ENCODE measurements at places on chromosomes 1 and 21.
A peak's percentile ranks its signal among the peaks of the same experiment; 100 is the strongest.

DNA sequence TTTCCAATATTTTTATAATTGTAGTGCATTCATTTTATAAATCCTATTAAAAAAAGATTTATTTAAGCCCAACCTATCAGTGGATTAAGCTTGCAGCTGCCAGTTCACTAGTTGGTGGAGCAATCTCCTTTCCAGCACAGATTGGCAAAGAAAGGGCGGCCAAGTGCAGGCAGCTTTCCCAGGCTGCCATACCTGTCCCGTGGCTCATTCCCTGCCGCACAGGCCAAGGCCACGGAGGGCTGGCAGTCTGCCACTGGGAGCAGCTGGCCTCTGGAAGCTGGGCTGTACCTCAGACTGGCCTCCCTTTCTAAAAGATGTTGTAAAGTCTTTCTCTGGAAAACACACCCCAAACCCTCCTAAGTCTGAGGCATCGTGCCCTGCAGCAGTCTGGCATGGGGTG, 74.2 kb downstream of the SIM2 start:
- DNase-seq: peak; percentile 65

GRCh38 chr21:43362321-43362791, 64.6 kb downstream of the SIK1 start:
- no peak for DNase-seq

GRCh38 chr1:182337736-182338571, 53.6 kb downstream of the GLUL start:
- DNase-seq: no peak

GRCh38 chr1:205775015-205775716, at the start of gene RAB29:
Gene RAB29, minus strand, starts transcription at chr1:205775482. Its CDS starts 526 bp downstream, at chr1:205774956.
- DNase-seq: peak; percentile 80

GRCh38 chr1:187481581-187482148, 652.9 kb downstream of the PLA2G4A start:
- DNase-seq: no peak

DNA sequence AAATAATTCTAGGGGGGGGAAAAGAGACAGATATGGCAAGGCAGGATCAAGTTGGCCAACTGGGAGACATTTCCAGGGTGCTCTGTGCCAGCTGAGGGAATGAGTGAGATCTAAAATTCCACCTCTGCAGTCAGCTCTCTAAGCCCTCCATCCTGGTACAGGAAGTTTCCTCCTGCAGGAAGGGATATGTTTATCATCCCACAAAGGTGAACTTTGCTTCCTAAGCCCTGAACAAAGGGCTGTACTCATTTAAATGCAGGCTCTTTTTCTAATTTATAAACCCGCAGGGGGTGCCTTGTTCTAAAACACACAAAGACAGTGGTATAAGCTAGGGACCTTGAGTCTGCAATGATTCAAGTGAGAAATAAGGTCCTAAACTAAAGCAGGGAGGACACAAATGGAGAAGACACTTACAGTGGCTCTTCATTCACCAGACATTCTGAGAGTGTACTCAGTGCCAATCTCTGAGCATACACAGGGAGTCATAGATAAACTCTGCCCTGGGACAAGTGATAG, 3.6 kb upstream of the TNFSF4 start:
- no peak for DNase-seq

DNA sequence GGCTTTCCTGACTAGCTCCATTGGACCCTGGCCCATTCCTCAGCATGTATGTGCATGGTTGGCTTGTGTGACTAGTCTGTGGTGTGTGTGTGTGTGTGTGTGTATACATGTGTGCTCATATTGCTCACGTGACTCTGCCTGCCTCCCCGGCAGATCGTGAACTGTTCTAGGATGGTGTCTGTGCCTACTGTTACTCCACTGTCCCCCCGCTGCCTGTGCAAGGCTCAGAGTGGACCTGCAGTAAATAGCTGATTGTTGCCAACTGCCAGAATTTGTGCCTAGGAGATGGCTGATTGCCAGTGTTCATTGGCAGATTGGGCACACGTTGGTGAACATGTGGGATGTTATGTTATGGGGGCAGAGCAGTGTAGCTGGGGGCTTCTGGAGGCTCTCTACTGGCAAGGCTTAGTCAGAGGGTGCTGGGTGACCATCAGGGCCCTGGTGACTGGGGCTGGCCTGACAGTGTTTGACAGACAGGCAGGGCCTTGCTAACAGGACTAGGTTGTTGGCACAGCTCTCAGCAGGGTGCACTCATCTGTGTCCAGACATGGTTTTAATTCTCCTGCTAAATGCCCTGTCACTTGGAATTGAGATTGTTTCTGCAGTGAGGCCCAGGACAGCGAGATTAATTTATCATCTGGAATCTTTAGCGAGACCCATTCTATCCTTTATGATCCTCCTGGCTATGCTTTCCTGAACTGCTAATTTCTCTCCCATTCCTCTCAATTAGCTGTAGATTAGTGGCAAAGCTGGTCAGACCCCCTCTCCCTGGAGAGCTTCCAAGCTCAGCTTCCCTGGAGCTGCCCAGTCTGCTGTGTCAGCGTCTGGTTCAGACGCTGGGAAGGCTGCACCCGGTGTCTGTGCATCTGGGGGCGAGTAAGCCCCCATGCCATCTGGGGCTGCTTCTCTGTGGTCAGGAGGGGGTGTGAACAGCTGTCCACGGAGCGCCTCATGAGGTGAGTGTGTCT, 20.8 kb downstream of the SLC6A17 start:
- DNase-seq: no peak

DNA sequence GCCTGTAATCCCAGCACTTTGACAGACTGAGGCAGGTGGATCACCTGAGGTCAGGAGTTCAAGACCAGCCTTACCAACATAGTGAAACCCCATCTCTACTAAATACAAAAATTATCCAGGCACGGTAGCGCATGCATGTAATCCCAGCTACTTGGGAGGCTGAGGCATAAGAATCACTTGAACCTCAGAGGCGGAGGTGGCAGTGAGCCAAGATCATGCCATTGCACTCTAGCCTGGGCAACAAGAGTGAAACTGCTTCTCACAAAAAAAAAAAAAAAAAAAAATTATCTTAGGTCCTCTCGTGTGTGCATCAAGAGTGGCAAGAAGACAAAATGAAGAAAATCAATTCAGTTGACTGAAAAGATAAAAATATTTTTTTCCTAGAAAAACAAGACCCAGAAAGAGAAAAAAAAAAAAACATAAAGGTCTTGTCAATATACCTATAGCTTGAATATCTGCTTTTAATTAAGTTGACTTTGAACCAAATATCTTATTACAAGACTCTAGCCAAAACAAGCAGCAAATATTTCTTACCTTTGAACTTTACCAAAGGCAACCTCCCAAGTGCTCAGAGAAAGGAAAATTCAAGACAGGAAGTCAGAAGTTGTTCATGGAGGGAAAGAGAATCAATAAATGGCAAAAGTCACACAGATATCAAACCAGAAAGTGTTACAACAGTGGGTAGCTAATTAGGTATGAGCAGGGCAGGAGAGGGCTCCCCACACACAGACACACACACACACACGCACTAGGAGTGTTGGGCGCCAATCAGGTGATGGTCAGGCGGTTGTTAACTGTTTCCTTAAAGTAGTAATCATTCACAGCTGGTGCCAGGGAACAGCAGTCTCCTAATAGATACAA, 29.6 kb downstream of the ITLN2 start:
- DNase-seq: no peak

DNA sequence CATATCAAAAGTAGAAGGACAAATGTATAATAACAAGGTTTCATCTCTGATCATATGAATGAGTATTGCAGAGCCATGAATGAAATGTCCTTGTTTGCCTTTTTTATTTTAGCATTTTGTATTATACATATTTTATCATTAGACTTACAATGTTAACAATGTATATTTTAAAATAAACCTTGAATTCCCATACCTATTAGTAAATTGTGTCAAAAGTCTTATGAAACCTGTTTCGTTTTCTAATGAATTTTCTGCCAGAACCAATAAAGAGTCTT, 646 bp downstream of the DNAJB4 start:
- no peak for DNase-seq
